ENCODE measurements at places on chromosomes 4 and X. TPM values are rescaled to one million over a fixed set of nuclear protein-coding genes. Genes with fewer than 3 reads are reported as not detected.
A peak's percentile ranks its signal among the peaks of the same experiment; 100 is the strongest.

DNA sequence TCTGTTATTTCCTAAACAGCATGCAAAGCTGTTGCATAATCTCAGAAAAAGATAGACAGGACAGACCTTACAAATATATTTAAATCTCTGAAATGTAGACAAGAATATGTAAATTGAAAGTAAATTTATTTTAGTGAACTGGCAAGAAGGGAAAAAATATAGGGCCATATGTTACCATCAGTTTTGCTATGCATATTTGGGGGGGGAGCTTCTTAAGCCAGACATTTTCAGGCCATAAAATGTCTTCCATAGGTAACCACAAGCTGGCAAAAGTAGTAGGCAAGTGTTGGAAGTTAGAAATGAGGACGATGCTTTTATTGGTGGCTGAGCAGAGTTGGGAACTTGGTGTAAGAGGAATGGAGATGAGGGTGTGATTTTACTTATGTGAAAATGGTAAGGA lies 272.0 kb upstream of the CXXC4 start:
- no peaks in the 10 kb centered on the region for H3K36me3 ChIP-seq
- no peaks in the 10 kb centered on the region for H3K27me3 ChIP-seq
- no peaks in the 10 kb centered on the region for H3K4me1 ChIP-seq
- DNase-seq: no peak
- no peak overlapping the region for H3K4me3 ChIP-seq

DNA sequence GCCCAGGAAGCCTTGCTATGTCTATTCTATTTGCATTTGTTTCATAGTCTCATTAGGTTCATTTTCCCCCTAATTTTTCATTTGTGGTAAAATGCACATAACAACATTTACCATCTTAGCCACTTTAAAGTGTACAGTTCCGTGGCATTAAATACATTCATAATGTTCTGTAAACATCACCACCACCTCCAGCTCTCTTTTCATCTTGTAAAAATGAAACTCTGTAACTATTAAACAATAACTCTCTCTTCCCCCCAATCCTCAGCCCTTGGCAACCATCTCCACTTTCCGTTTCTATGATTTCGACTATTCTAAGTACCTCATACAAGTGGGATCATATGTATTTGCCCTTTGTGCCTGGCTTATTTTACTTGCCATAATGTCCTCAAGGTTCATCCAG lies 19.9 kb downstream of the ARHGEF38 start:
- H3K27me3 ChIP-seq: no peaks in the 10 kb centered on the region
- H3K4me3 ChIP-seq: no peak overlapping the region
- no peak overlapping the region for H3K27ac ChIP-seq
- no peak for DNase-seq
- no peaks in the 10 kb centered on the region for H3K36me3 ChIP-seq

GRCh38 chr4:112550728-112551127 lies 34.7 kb upstream of the NEUROG2 start:
- no peaks in the 10 kb centered on the region for H3K27me3 ChIP-seq
- H3K27ac ChIP-seq: peak overlapping the region; percentile 51
- no peaks in the 10 kb centered on the region for H3K36me3 ChIP-seq
- no peak overlapping the region for H3K4me3 ChIP-seq
- peak; percentile 77 for DNase-seq

DNA sequence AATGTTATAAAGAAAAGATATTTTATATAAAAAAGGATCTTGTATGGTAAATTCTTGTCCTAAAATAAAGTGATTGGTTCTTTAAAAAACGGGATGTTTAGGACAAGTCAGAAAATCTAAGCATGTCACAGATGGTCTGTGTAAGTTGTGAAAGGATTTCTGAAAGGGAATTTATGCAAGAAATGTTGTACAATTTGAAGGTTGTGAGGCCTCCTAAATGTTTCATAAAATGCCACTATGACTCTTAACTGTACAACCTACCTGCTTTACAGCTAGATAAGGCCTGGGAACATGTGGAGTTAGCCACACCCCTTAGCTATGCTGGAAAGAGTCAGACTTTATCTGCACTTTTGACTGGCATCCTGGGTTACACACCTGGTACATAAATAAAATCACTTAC lies 951.5 kb upstream of the POU3F4 start:
- no peak overlapping the region for H3K27ac ChIP-seq
- H3K36me3 ChIP-seq: no peaks in the 10 kb centered on the region
- no peaks in the 10 kb centered on the region for H3K27me3 ChIP-seq
- no peak overlapping the region for H3K4me3 ChIP-seq

HS6ST2 gene
- 12.9 TPM for total RNA-seq

NDST3 gene
- total RNA-seq: 0.57 TPM

DNA sequence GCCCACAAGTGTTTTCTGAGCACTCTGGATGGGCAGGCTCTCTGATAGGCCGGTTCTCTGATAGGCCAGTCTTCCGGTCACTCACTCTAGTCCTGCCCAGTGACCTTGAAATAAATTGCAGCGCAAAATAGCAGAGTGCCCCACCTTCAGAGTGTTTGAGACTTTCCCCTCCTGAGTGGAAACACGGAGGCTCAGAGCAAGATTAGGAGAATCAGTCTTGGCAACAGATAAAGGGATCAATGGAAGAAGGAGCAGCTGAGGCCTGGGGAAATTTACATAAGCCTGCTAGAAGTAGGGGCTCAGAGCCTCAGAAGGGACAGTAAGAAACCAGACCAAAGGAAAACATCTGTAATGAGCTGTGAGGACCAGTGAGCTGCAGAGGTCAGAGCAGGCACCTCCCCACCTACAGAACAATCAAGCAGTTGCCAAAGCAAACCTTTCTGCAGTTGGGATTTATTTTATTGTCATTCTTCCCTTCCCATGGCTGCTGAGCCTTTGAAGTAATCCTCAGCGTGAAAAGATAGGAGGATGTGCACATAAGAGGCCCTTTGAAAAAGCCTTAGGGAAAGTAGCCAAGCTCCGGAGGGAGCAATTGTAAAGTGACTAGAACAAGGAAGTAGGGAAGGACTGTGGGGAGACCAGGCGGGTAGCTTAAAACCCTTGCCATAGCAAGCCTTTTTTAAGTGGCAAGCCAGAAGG lies 89.1 kb upstream of the TSPAN5 start:
- H3K27me3 ChIP-seq: no peaks in the 10 kb centered on the region
- H3K4me1 ChIP-seq: no peaks in the 10 kb centered on the region
- no peak overlapping the region for H3K4me3 ChIP-seq
- peak; percentile 20 for DNase-seq

DNA sequence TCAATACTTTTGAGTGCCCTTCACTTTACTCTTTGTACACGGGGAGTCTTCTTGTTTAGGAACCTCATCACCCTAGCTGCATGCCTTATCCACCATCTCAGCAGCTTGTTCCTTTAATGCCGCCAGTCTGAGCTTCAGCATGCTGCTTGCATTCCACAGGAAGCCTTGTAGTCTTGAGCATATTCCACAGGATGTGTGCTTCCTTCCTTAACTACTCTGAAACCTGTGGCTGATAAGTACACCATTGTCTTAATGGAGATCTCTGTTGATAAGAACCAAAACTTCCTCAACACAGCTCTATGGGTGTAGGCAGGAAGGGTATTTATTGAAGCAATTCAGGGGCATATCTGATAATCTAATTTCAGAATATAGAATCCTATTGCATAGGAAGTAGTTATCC lies 24.4 kb upstream of the CCNI start:
- no peak overlapping the region for H3K27ac ChIP-seq
- H3K36me3 ChIP-seq: no peaks in the 10 kb centered on the region
- H3K4me3 ChIP-seq: no peak overlapping the region

DNA sequence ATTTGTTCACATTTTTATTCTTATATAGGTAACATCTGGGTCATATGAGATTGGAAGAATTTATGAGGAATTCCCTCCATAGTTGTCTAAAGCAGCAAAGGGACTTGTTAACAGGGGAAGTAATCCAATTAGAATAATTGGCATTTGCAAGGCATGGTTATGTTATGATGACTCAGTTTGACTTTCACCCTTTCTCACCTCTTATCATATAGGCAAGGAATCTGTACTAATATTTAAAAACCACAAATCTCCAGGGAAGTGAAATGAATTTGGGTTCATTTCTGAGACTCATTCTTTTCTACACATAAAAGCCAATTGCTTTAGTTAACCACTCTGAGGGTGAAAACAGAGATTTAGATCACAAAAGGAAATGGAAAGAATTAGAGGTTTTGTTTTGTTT lies 281.5 kb upstream of the DKK2 start:
- no peaks in the 10 kb centered on the region for H3K4me1 ChIP-seq
- no peak overlapping the region for H3K4me3 ChIP-seq
- H3K36me3 ChIP-seq: no peaks in the 10 kb centered on the region
- H3K27ac ChIP-seq: no peak overlapping the region
- peak; percentile 34 for DNase-seq

DNA sequence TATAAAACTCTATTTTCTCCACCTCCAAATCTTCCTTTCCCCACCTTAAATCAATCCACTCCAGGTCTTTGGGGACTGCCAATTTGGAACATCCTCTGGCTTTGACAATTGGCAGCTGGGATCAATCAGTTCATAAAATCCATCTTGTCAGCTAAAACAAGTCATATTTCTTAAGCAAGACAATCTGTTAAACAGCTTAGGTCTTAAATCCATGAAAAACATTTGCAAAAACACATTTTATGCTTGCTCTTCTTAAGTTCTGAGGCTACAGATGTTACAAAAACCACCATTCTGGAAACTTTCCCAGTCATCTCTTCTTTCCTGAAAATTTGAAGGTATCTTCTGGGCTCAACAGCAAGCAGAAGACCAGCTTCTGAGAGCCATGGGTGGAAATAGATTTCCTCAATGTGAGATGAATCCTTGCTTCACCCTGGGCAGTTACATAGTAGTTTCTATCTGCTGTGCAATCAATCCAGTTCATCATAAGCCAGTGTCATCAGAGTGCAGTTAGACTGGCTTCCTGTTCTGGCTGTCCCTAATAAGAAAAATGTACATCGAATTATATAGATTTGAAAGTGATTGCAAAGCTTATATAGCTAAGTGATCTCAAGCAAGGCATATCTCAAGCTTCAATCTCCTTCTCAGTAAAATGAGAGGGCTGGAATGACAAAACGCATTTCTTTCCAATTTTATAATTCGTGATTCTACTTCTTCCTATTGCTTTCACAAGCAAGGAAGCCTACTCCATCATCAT lies 402.7 kb upstream of the INTU start:
- no peak overlapping the region for H3K4me3 ChIP-seq
- no peak overlapping the region for H3K27ac ChIP-seq
- H3K36me3 ChIP-seq: no peaks in the 10 kb centered on the region
- no peak for DNase-seq

- peak; percentile 70 for DNase-seq
- no peaks in the 10 kb centered on the region for H3K4me1 ChIP-seq
- H3K4me3 ChIP-seq: no peak overlapping the region
- no peaks in the 10 kb centered on the region for H3K27me3 ChIP-seq
- H3K36me3 ChIP-seq: no peaks in the 10 kb centered on the region
Observed at GRCh38 chr4:36111172-36111571, 133.1 kb downstream of the ARAP2 start.

DNA sequence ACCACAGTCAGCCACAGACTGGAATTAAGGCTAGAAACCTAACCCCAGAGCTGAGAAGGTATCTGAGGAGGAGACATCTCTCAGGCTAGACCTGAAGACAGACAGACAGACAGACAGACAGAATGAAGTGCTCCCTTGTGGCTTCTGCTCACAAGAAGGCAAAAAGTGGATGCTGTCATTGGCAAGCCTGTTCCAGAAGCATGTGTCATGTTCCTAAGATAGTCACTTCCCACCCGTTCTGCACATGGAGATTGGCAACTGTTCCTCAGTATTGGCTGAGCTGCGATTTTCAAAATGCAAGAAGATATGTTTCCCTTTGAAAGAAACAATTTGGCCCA lies 166.4 kb downstream of the NSUN7 start:
- H3K4me1 ChIP-seq: peaks cover 27% of the 10 kb centered on the region
- H3K4me3 ChIP-seq: no peak overlapping the region
- H3K27me3 ChIP-seq: no peaks in the 10 kb centered on the region

ADH7 gene
- not detected for total RNA-seq

LAGE3 gene
- 20.1 TPM for total RNA-seq

DNA sequence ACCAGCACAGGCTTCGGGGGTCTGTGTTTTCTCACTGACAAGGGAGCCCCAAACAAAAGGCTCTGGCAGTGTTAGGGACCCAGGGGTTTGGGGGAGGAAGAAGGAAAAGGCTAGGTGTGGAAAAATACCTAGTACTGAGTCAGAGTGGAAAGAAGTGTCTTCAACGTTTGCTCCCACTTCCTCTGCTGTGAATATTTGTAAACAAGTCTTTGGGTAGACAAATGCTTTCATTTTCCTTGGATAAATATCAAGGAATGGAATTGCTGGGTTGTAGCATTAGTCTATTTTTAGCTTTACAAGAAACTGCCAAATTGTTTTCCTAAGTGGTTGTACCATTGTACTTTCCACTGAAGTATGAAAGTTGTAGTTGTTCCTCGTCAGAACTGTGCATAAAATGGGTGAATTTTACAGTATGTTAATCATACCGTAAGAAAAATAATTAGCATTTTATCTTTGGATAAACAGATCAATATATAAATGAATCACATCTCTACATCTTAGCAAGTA lies 17.4 kb downstream of the COL4A5 start:
- DNase-seq: no peak
- H3K27me3 ChIP-seq: no peaks in the 10 kb centered on the region
- no peak overlapping the region for H3K27ac ChIP-seq

PNMA6A gene
- 1.9 TPM for total RNA-seq

DNA sequence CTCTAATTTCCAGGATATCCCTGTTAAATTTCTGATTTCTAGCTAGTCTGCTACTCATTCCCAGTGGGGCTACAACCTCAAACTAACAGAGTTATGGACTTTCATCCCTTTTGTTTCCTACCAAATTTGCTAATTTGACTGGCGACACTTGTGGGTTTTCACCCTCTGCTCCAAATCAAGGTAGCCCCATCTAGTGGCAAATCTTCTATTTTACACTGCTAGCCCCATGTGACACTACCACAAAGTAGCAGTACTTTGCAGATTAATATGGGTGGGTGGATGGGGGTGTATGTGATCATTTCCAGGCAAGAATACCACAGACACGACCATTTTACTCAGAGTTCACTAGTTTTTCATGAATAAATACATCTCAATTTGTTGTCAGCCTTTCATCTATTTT lies 150.3 kb downstream of the MSL3 start:
- H3K4me3 ChIP-seq: no peak overlapping the region
- no peaks in the 10 kb centered on the region for H3K27me3 ChIP-seq
- H3K27ac ChIP-seq: no peak overlapping the region
- no peaks in the 10 kb centered on the region for H3K36me3 ChIP-seq
- DNase-seq: peak; percentile 15
- H3K4me1 ChIP-seq: no peaks in the 10 kb centered on the region

DNA sequence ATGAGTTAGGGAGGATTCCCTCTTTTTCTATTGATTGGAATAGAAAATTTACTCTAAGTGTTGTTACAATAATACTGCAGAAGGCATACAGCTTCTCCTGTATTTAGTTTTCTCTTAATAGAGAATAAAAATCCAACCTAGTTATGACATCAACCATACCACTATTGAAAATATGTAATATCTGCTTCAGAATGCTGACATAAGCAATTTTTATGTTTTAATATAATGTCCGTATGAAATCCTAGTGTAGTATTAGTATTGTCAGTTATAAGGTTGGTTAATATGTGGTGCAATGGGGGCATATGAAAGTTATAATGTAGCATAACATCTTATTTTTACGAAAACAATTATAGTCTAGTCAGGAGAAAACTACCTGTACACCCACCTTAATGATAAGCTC lies 68.2 kb downstream of the HEPH start:
- H3K36me3 ChIP-seq: no peaks in the 10 kb centered on the region
- no peaks in the 10 kb centered on the region for H3K27me3 ChIP-seq
- no peak for DNase-seq
- H3K27ac ChIP-seq: no peak overlapping the region
- H3K4me3 ChIP-seq: no peak overlapping the region

Measured in astrocyte (in vitro differentiated cells and primary cell).